ENCODE measurements at places on chromosomes 12 and 14.

GRCh38 chr14:53955671-53956426 is 776 bp downstream of the BMP4 start:
- DNase-seq = peak; percentile 62

DNA sequence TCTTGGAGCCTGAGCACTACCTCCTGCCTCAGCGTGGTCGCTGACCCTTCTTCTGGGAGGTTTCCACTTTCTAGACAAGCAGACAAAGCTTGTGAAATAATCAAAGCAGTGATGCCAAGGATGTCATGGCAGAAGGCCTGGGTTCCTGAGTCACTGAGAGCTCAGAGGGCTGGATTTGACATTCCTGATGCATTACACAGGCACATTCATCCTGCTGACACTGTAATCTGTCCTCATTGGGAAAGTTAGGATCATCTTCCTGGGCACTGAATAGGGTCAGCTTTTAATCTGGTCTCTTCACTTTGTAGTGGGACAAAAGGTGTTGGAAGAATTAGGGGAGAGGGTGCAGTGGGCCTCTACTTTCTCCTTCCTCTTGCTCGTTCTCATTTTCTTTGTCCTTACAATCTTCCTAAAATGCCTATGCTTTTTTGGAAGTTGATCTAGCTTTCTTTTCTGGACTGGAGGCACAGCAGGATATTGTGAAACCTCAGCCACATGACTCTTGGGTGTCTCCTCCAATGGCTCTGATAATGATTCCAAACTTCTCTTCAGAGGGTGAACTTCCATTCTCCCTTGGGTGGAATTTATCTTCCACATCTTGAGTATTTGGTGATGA is 29.6 kb downstream of the EEA1 start:
- peak; percentile 59 for DNase-seq

GRCh38 chr12:23093488-23093887 is 468.5 kb downstream of the ETNK1 start:
- no peak for DNase-seq

- DNase-seq = no peak
Measured at GRCh38 chr14:87628129-87628528, 364.9 kb downstream of the GALC start.

GRCh38 chr14:100599981-100600380 is 12.8 kb upstream of the BEGAIN start:
- DNase-seq = no peak

DNA sequence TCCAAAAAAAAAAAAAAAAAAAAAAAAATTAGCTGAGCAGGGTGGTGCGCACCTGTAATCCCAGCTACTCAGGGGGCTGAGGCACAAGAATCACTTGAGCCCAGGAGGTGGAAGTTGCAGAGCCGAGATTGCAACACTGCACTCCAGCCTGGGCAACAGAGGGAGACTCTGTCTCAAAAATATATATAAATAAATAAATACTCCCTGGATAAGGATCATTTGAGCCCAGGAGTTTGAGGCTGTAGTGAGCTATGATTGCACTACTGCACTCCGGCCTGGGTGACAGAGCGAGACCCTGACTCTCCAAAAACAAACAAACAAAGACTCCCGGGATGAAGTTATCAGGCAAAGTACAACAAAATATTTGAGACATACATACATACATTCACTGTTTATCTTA is 3.3 kb upstream of the NAA25 start:
- DNase-seq = no peak

DNA sequence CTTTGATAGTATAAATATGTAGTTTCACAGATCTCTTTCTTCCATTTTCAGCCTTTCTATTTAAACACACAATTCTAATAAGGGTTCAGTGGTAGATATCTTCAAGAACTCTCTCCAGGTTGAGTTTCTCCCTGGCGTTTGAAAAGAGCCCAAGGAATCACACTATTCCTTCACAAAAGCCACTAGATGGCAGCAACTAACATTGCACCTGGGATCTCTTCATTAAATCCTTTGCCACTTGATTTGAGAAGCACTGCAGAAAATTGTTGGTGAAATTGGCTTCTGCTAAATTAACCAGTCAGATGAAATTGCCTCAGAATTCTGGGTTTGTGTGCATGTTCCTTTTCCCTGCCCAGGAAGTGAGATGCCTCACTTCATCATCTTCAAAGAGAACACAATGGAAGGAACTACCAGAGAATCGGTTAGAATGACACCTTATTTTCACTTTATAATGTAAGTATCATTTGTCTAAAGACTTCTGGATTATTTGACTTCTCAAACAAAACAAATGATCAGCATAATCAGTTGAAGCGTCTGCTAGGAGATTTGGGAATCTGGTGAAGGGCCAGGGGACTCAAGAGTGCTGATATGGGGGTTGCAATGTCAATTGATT is 6.8 kb downstream of the CCDC198 start:
- no peak for DNase-seq

GRCh38 chr14:100025111-100025510 is 40.1 kb upstream of the EVL start:
- peak; percentile 17 for DNase-seq

- peak; percentile 17 for DNase-seq
Measured at GRCh38 chr14:89910691-89911009, 43.9 kb downstream of the EFCAB11 start.

GRCh38 chr12:121618659-121619233 is 7.6 kb upstream of the ORAI1 start:
- no peak for DNase-seq

DNA sequence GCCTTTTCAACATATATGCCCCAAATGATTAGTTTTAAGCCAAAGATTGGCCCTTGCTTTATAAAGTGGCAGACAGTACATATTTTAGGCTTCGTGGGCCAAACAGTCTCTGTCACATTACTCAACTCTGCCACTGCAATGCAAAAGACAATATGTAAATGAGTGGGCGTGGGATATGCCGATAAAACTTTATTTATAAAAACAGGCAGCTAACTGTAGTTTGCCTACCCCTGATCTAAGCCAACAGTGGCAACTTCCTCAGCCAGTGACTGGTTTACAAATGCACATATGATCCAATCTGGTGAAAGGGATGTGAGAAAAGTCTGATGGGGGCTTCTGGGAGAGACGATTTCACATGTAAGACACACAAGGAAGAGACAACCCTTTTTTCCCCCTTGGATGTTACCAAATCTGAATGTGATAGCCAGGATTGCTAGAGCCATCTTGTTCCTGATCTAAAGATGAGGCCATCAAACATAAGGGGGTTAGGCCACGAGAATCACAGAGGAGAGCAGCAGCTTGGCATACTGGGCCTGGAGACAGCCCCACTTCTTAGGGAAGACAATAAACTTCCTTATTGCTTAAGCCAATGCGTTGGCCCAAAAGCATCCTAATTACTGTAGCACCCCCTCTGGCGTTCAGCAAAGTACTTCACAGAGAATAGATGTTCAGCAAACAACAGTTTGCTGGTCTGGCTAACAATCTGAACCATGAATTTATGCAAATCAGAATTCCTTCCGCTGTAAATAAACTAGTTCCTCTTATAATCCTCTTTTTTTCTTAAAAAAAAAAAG is 75.2 kb upstream of the TMCC3 start:
- peak; percentile 23 for DNase-seq

GRCh38 chr14:75053396-75054291 is 2.4 kb upstream of the MLH3 start:
- no peak for DNase-seq

- no peak for DNase-seq
Measured at GRCh38 chr14:88198446-88198845, 124.6 kb downstream of the KCNK10 start.

DNA sequence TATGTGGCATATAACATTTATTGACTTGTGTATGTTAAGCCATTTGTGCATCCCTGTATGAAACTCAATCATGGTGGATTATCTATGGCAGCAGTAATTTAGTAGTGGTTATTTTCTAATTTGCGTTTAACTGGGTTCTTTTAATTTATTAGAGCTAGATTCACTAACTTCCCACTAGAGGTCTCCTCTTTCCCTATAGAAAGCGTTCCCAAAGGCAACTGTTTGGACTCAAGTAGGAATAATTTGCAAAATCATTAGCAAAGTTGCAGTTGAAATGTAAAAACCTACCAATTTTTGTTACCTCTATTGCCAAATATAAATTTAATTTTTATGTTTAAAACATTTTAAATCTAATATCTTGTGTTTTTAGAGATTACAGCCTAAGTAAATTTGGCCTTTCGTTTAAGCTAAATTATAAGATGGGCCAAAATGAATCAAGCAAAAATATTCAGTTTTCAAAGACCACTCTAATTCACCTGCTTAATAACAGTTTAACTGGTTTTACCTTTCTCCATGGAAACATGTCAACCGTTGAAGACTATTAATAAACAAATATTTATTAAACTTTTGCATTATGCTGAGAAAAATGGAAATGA is 6.0 kb downstream of the DMAC2L start:
- no peak for DNase-seq

DNA sequence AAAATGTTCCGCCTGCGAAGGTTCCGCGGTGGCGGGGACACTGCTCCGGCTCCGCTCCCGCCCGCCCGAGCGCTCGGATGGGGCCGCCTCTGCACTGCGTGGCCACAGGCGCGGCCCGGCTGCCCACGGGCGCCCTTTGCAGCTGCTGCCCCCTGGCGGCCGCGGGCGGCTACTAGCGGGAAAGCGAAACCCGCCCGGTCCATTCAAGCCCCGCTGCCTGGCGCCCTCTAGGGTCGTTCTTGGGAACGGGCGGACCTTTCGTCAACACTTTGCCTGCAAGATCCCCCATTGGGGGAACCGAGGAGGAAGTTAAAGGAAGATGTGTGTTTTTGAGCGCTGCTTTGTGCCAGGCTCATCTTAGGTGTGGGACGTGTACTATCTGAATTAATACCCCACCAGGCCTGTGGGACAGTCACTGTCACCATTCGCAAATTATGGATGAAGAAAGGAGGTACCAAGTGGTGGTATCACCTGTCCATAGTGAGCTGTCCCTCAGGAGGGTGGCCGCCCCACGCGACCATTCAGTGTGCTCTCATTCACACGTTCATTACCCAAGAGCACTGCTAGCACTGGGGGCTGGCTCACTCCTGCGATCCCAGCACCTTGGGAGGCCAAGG is 19.4 kb downstream of the GPR132 start:
- DNase-seq = peak; percentile 94

- DNase-seq = no peak
Measured at GRCh38 chr12:58148405-58148804, 207.0 kb downstream of the ATP23 start.

DNA sequence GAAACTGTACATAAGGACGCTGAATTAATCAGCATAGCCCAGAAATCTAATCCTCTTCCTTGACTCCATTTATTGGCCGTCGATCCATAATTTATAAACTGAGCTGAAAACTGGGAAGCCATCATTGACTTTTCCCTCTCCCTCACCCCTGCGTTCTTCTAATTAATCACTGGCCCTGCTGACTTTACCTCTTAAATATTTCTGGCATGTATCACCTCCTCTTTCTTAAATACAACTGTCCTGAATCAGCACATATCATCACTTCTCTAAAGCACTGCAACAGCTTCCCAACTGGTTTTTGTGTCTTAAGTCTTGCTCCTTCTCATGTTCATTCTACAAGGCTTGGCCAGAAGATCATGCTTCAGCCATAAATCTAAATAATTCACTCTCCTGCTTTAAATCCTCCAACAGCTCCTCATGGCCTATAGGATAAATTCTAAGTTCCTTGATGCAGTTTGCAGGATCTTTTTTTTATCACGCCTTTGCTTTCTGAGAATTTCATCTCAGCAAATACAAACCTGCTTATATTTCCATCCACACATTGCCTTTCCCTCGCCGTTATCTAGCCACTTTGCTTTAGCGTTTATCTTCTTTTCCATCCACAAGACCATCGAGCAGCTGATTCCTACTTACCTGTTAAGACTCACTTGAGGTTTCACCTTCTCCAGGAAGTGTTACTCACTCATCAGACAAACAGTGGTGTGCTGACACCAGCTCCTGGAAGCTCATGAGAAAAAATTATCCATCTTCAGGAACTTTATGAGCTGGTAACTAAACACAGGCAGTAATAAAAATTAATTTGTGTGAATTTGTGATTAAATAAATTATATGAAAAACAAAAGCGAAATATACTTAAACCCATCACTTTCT is 295.6 kb upstream of the FLRT2 start:
- DNase-seq = no peak

- DNase-seq = peak; percentile 78
Measured at GRCh38 chr12:53344824-53345485, 8.8 kb upstream of the SP7 start.

DNA sequence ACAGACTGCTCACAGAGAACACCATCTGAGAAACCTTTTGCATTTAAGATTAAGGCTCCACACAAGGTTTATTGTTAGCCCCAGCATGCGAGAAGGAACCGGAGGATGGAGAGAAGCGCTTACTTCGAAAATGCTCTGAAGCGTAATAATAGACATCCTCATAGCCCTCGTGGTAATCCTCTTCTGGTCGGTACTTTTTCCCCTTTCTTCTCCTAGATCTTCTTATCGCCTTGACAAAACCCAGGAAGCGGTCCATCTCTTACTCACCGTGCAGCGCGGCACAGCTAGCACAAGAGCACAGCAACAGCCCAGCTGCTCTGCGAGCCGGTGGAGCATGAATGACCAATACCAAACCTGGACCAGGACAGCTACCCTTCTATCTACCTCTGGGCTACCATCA is 125.1 kb upstream of the GRIP1 start:
- DNase-seq = no peak

DNA sequence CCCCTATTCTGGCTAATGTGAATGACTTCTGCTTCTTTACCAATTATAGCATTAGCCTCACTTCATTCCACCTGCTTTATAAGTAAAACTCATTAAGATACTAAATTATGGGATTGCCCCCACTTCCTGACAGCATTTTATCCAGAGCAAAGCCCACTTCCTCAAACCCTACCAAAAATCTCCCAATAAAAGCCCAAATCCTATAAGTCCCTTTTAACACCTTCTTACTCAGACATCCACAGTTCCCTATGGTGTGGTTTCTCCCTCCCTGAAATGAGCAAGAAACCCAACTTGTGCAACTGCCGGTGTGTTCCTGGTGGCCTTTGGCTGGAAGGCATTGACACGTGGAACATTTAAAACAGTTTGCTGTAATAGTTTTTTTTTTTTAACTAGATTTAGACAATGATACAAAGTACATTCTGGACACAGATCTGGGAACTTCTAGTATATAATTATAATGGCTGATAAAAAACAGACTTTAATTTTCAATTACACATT is 53.1 kb downstream of the BRMS1L start:
- DNase-seq = no peak

GRCh38 chr12:124531281-124531745 is 36.1 kb downstream of the NCOR2 start:
- no peak for DNase-seq

DNA sequence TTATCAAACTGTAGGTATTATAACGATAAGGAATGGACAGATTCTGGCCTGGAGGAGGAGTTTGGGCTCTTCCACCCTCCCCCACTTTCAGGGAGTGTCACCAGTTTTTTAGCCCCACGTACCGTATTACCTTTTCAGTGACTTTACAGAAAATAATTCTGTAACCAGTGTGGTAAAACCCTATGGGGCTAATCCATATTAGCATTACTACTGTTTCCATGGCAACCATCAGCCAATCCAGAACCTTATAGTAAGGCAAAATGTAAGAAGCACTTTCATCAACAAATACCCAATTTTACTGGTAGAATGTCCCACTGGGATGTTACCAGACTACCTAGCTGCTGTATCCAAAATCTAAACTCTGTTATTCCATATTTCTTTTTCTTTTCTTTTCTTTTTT is 50.7 kb downstream of the BICDL1 start:
- DNase-seq = no peak

Data from transverse colon (tissue), 4 donors.